ENCODE measurements at places on chromosomes 3 and 15.

- no peak for DNase-seq
Measured at GRCh38 chr3:57064572-57064971, 4.1 kb downstream of the SPATA12 start.

DNA sequence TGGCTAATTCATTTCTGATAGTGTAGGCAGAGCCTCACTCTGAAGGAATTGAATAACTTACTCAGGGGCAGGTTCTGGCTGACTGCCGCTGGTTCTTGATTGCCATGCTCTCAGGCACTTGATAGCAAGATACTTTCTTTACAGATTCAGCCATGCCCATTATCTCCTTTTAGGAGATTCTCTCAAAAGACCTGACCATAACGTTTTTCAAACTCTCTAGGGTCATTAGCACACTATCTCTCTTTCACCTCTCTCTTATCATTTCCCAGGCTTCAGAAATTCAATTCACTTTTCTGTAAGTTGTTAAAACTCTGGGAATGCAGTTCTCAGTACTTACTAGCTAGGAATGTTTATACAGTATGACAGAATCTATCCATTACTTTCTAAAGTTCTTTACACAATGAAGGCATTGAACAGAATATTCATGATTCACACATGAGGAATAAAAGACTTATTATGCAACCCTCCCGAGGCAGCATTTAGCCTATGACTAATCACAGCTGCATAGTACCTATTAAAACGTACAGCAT is 850.3 kb upstream of the CADM2 start:
- no peak for DNase-seq

DNA sequence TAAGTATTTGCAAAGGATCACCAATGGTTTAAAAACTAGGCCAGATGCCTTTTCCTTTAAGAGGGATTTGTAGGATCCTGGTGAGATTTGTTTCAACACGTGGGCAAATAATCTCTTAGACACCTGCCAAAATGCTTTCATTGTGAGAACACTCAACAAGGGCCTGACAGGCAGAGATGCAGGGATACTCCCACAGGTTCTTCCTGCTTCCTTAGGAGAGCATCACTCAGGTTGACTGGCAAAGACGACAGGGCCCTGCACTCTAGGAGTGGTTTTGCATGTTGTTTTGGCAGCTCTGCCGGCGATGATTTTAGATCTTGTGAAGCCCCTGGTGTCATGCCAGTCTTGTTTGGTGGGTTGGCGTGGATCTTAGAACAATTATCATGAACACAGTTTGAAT is 184.5 kb downstream of the NR1D2 start:
- no peak for DNase-seq

DNA sequence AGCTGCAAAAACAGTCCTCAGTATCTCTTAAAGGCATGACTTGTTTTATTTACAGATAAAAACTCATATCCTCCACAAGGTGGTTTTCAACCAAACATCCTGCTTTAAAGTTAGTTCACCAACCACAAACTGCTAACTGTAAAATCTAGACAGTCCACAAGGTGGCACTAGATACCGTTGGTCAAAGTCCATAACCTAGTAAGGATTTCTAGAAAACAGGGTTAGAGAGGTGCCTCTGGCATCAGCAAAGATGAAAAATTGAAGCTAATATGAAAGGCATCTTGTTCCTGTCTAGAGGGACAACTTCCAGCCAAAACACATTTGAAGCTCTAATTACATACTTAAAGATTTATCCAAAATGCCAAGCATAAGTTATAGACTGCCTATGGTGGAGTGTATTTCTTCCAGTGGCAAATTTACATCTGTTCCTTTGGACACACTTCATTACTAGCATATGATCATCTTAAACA is 56.0 kb downstream of the ZMAT3 start:
- DNase-seq, result peak; percentile 31

- no peak for DNase-seq
Measured at GRCh38 chr3:10004960-10005564, 18.4 kb upstream of the EMC3 start.

- DNase-seq, result no peak
Measured at GRCh38 chr3:124824286-124824915, 62.8 kb downstream of the ITGB5 start.

All from stimulated activated CD4-positive, alpha-beta T cell treated with anti-CD3 and anti-CD28 coated beads, TNF-alpha, amount 100 ng/mL, for 24 hours (primary cell).